Activated CD4-positive, alpha-beta T cell treated with anti-CD3 and anti-CD28 coated beads, Interleukin-2, amount 50 U/mL, for 1 hour (primary cell): ENCODE measurements at places on chromosomes 6 and 20.

GRCh38 chr6:2961506-2961905, 9.9 kb downstream of the SERPINB6 start:
- DNase-seq: no peak

DNA sequence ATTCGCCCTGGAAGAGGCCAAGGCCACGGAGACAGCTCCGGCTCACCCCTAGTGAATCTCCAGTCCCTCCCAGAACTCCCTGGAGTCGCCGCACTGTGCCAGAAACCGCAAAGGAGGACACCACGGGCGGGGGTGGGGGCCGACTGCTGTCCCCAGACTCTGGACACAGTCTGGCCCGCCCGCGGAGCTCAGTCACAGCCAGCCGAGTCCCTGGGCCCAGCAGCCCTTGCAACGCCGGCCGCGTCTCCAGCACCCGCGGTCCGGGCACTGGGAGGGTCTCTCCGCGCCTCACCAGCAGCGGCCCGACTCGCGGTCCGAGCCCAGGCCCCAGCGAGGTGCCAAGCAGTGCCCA, 518 bp downstream of the PEX6 start:
- peak; percentile 7 for DNase-seq

DNA sequence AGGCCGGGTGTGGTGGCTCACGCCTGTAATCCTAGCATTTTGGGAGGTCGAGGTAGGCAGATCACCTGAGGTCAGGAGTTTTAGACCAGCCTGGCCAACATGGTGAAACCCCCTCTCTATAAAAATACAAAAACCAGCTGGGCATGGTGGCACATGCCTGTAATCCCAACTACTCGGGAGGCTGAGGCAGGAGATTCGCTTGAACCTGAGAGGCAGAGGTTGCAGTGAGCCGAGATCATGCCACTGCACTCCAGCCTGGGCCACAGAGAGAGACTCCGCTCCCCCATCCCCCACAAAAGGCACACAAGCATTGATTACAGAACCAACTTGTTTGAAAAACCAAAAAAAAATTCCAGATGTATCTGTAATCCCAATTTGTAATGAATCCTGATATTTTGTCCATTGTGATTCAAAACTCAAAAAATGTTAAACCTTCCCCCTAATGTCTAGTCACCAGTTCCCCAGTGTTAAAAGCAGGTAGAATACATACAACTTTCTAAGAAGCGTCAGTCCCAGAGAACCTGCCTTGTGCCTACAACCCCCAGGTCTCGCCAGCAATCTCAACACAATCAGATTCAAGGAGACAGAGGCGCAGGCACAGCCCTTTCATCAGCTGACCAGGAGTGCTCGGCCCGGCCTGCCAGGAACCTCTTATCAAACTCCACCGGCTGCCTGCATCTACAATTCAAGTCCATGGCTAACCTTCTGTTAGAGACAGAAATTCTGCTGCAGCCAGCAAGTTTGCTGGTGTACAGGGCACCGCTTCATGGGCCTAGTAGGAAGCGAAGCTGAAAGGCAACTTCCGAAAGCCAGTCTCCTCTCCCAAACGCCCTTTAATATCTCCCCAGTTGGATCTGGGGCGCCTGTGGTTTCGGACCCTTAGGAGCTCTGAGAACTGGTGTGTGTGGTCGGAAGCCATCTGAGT, 2.1 kb downstream of the EZR start:
- peak; percentile 33 for DNase-seq

GRCh38 chr6:149154261-149154821, 163.2 kb upstream of the TAB2 start:
- no peak for DNase-seq

DNA sequence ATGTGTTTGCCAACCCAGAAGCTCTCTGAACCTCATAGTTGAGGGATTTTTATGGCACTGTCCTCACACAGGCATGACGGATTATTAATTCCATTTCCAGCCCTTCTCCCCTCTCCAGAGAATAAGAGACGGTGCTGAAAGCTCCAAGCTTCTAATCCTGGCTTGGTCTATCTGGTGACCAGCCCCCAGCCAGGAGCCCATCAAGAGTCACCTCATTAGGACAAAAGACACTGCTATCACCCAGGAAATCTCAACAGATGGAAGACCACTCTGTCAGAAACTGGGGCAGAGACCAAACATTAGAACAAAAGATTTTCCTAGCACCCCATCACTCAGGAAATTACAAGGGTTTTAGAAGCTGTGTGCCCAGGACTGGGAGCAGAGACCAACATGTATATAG, 48.2 kb downstream of the STMND1 start:
- DNase-seq: no peak

- DNase-seq: no peak
These were observed 40.9 kb upstream of the GCM1 start for GRCh38 chr6:53189554-53189953.

DNA sequence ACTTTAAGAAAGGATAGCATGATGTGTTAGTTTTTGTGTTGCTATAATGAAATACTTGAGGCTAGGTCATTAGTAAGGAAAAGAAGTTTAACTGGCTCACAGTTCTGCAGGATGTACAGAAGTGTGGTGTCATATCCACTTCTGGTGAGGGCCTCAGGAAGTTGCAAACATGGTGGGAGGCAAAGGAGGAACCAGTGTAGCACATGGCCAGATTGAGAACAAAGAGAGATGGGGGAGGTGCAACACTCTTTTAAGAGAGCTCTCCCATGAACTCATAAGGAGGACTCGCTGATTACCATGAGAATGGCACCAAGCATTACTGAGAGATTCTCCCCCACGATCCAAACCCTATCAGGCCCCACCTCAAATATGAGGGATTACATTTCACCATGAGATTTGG, 265.4 kb downstream of the RIMS1 start:
- no peak for DNase-seq

DNA sequence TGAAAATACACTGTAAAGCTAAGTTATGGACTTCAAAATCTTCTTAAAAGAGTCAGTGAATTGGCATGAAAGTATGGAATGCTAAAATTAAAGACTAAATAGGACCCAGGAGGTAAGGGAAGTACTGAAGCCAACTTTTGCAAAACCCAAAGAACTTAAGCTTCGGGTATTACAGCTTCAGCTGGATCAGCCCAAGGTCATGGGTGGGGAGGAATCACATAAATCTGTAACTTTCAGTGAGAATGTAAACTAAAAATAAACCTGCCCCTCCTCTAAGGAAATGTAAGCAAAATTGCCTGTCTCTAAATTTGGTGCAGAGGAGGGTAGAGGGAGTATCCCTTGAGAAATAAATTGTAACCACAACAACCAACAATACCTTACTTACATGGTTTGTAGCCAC, 4.4 kb upstream of the MUC21 start:
- DNase-seq: no peak

DNA sequence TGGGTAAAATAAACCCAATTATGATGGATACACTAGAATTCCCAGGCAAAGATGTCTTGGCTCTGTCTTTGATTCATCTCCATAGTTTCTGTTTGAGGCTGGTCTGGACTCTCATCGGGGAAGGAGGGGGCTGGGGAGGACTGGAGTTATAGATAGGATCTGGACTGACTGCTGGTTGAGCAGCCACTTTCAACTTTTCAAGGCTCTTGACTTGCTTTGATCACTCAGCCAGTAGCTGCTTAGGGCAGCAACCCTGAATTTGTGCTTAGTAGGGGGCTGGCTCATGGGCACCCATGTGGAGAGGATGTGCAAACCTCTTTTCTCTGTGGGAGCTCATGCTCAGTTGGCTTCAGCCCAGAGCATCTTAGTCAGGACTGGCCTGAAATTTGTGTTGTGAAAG, 114.0 kb upstream of the NEDD9 start:
- DNase-seq: no peak

DNA sequence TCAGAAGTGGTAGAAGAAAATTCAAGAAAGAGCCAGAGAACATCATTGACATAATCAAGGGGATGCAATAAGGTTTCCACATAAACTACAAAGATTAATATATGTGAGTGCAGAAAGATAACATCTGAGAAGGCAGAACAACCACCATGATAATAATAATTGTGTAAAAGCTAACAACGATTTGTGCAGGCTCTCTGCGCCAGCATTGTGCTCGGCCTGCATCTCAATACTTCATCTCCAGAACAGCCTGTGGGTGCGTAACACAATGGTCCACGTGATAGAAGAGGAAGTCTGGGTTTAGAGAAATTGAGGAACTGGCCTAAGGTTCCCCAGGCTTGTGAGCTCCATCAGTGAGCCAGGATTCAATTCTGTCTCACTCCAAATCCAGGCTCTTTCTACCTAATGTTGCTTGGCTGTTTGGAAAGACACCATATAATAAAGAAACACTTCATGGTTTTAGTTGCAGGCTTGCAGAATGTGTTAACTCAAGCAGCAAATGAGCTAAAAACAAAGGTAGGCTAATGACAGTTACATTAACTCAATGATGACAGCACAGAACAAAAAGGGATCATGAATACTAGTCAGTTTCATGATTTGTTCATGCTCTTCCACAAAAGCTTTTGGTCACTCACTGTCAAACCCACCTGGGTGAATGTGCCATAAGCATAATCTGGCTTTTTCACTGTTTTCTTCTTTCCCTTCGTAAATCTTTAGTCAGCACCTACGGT, 71.2 kb downstream of the LY86 start:
- no peak for DNase-seq
